Epithelial cell of prostate (primary cell): ENCODE measurements at places on chromosomes 5 and 9.

DNA sequence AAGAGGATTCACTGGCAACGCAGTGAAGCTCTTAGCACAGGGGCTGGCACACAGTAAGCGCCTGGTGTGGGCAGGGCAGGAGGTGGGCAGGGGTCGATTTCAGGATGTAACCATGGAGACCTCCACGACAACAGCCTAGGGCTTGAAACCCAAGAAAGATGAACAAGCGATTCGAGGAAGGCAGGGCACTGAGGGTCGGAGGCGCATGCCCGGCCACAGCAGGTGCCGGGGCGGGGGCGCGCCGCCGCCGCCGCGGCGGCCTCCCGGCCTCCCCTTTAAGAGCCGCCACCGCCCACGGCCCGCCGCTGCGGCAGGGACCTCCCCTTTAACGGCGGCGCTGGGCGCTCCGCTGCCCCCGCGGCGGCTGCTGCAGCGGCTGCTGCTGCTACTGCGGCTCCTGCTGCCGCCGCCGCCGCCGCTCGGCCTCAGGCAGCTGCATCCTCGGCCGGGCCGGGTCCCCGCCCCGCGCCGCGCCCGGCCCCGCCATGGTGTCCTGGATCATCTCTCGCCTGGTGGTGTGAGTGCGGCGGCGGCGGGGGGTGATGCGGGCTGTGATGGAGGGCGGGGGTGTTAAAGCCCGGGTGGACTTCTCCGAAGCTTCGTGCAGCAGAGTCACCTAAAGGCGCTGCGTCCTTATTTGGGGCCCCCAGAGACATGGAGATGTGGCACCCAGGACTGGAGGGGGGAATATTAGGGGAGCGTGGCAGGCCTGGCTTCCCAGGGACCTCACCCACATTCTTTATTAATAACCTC, at the start of gene REEP2:
Gene REEP2 (plus strand): TSS at position 334 of the 753 bp plus-strand sequence. CDS start 152 bp downstream, at position 486.
- no peak for DNase-seq

DNA sequence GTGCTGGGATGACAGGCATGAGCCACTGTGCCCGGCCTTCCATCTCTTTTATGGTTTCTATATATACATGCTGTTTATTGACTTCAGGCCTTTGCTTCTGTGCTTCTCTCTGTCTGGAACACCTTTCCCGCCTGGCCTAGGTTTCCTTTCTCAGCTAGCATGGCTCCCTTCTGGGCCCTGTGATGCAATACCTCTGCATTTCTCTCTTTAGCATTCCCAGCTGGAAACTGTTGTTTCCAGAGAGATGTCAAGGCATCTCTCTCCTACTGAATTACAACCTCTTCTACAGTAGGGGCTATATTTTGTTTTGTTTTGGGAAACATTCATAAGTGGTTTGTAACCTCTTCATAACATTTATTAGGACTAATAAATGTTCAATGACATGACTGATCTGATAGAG, 57.1 kb downstream of the RPS23 start:
- DNase-seq = no peak

DNA sequence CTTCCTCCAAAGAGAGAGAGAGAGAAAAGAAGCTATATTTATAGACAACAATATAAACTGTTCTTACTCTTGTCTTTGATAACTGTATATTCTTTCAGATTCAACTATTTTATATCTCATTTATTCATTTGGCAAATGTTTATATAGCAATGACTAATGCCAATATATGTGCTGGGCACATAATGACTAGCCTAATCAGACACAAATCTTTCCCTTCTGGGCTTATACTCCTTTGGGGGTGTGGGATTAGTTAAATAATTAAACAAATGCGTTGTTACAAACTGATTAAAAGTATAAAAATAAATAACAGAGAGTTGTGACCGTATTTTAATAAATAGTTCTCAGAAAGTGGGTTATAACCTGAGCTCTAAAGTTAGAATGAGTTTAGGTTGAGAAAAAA, 4.0 kb downstream of the SPINK14 start:
- no peak for DNase-seq

DNA sequence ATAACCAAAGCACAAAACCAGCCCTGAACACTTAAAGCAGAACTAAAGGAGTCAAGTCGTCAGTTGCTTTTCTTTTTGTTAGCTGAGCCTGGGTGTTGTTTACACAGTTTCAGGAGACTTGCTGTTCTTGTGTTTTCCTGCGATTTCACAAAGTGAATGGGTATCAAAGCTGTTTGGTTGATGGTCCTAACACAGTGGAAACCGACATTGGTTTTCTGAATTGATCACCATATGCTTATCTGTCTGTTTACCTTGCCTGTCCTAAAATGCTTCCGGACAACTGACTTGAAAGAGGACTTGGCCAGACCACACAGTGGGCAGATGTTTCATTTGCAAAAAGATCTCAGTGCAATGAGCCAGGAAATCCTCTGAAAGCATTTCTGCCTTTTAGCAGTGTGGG, 676.4 kb downstream of the PRELID2 start:
- DNase-seq = no peak

DNA sequence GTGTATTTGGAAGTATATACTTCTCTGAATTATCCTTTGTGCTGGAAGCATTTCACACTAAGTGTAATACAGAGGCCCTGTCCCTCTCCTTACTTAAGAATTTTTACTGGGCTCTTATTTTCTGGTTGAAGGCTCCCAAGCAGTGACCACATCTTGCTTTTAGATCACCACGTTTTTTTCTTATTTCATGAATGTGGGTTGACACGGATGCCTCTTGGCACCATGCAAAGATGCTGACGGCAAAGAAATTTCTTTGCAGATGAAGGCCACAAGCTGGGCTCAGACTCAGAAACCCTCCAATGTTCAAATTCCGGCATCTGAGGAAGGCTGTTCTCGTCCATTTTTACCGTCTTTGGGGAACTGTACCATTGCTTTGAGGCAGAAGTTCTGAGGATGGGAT, 168.5 kb downstream of the HMHB1 start:
- no peak for DNase-seq

DNA sequence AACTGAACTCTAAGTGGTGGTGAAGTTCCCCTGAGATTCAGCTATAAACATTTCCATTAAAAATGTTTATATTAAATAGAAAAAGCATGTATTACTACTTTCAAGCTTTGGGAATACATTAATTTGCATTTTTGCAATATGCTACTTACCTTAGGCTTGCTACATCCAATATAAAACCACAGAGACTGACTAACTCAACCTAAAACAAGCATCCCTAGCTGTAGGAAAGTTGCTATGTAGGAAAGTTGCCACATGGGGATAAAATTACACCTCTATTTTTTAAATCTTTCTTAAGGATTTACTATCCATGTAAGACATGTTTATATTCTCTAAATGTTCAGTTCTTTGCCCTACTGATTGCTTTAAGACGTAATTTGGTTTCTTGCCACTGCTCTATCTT, 12.8 kb downstream of the SCAMP1 start:
- no peak for DNase-seq

DNA sequence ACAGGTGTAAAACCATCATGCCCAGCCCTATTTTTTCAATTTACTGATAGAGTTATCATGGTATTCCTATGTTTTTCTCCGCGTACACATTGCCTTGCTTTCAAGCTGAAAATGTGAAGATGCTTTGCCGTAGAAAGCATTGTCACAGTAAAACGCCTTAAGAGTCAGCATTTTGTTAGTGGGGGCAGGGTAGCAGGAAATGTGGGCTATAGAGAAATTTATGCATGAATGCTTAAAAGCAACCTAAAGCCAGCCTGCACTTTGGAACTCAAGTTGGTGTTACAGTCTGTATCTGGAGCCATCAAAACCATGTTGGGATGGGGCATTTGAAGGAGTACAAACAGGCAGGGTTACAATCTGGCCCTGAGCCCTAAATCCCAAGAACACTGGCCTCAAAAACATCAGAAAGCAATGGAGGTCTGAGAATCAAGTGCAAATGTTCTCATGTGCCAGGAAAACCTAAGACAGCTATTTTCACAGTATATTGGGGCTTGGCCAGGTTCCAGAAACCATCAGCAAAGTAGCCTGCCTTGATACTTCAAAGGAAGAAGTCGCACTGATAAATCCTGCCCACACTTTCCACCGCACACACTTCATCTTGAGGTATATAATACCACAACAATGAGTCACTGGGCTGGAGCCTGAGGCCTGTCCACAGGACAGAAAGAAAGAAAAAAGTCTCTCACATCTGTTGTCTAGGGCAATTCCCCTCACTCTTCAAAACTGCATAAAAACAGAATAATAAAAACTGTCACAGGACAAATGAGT, 313.8 kb downstream of the ENC1 start:
- peak; percentile 91 for DNase-seq

DNA sequence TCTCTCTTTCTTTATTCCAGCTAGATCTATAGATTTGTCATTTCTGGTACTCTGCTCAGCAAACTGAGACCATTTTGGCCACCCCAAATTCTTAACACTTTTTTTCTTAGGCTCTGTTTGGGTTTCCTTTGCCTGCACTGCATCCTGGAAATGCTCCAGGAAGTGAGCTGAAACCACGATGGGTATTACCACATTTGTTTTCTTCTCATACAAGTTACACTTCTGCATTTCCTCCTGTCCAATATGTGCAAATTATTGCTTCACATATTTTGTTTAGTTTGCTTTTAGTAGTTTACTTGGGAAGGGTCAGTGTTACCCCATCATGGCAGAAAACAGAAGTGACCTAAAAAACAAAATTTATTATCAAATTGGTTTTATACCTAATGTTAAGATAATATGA, 498.6 kb upstream of the GRIN3A start:
- DNase-seq = no peak

DNA sequence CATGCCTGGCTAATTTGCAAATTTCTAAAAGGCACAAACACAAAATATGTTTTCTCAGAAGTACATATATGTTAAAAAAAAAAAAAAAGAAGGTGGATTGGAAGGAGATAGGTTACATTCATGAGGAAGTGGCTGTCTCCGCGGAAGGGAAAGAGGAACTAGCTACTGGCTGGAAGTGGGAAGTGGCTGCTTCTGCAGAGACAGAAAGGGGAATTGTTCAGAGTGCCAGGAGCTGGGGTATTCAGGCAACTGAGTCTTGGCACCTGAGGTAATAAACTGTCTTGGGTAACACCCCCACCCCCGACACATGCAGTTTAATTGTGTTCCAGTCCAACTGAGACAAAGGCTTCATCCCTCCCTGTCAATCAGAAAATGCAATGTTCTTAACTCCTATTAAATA, 45.6 kb downstream of the S1PR3 start:
- no peak for DNase-seq

DNA sequence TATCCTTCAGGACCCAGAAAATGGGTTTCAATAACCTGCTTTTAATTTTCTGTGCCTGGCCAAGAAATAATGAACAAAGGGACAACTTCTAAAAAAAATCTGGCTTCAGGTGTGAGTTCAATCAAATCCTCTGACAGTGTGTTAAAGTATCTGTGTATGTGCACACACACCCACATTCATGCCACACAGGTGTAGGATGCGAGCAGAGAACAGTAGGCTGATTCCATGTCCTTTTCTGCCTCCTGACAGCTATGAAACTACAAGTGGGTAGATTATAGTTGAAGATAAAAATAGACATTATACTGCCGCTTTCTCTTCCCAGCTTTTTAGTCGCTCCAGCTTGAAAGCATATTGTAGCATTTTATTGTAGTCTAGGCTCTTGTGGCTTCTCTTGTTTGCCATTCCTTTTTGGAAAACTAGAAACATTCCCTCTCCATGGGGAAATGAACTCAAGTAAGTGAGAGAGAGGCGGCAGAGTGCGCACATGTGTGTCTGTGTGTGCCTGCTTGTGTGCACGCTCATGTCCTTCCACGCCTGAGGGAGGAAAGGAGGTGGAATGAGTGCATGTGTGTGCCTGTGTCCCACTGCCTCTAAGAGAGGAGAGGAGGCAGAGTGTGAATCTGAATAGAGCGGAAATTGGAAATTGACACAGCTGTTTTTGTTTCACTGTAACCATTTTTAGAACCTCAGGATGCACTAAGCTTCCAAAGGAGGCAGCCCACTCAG, 273.0 kb downstream of the ELAVL2 start:
- no peak for DNase-seq

DNA sequence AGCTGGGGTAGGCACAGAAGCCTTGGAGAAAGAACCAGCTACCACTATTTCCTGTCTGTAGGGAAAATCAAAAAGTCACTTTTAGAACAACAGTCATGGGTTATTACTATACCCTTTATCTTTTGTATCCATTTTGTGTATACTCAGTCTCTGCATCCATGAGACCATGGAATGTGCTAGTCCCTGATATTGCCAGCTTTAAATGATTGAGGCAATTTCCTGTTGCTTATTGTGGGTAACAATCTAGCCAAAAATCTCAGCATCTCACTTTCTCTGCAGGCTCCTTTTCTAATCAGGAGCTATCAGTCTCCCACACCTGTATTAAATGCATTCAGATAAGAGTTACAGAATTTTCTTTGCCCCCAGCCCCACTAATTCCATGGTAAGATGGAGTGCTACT, 968 bp upstream of the KDM3B start:
- no peak for DNase-seq

DNA sequence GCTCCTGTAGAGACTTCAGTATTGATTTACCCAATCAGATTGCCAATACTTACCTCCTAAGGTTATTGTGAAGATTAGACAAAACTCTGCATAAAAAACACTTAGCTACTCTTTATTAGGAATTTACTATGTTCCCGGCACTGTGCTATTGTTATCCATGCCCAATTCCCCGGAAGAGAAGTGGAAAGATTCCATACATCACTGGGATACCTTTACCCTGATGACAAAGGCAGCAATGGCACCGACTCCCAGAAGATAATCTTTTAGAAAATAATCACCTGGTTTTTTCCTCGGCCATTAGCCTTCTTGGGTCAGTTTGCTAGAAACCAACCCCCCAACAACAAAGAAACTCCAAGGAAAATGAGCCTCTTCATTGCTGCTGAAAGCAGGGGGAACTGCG, 226.0 kb downstream of the SNX18 start:
- DNase-seq = no peak

DNA sequence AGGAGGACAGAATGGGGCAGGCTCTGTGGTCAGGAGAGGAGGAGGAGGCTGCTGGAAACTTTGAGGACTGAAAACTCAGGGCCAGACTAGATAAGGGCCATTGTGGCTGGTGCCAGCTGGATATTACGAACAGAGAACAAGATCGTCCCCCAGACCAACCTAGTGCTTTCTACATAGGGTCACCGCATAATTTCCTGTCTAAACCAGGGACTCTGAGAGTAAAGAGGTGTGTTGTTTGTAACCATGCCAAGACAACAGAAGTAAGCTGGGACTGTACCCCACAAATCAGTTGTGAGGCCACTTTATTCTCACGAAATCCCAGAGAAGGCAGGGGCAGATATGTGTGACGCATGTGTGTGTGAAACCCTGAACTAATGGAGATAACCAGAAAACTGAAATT, 20.3 kb upstream of the GFPT2 start:
- DNase-seq = no peak

GRCh38 chr9:70924380-70924779, 197.0 kb downstream of the TRPM3 start:
- no peak for DNase-seq

GRCh38 chr5:126056352-126056751, 366.9 kb upstream of the GRAMD2B start:
- no peak for DNase-seq

DNA sequence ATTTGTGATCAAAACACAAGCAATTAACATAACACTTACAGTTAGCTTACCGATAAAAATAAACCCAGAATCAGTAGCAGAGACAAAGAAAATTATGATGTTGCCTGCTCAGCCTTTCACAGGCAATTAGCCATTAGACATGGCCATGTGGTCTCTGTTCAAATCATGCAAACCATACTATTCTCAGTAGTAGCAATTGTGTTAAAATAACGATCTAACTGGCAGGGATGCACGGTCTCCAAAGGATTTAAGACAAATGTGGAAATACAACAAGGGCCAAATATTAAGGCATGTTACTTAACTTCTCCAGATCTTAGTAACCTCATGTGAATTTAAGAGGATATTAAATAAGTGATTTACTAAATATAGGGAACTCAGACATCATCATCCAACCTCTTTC, 59.5 kb downstream of the PTBP3 start:
- DNase-seq = no peak
